ENCODE measurements at places on chromosomes 12 and 14.

- no peaks in the 10 kb centered on the region for H3K36me3 ChIP-seq
- no peaks in the 10 kb centered on the region for H3K4me1 ChIP-seq
- DNase-seq: no peak
- no peak overlapping the region for H3K4me3 ChIP-seq
- no peak overlapping the region for H3K27ac ChIP-seq
These were observed 101.3 kb downstream of the SLC6A15 start for GRCh38 chr12:84811291-84811690.

DNA sequence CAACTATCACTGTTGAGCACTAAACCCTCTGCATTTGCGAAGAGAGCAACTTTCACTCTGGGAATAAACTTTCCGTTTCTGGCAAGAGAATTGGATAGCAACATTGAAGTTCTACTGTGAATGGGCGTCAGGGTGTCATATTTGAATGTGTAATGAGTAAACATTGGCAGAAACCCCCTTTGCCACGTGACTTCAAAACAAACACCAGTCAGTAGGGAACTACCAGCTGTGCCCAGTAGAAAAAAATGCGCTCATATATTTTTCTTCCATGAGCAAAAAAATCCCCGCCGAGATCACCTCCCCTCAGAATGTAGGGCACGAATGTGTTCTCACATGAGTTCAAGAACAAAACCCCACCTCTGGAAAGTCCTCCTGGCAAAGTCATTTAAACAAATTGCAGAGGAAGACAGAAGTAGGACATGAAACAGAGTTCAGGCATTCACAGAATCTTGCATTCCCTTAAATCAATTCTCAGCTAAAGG is 80.6 kb downstream of the BTG1 start:
- peak overlapping the region; percentile 39 for H3K4me3 ChIP-seq
- H3K27ac ChIP-seq: peak overlapping the region; percentile 77
- DNase-seq: no peak
- H3K36me3 ChIP-seq: no peaks in the 10 kb centered on the region
- H3K4me1 ChIP-seq: peaks cover 29% of the 10 kb centered on the region

DNA sequence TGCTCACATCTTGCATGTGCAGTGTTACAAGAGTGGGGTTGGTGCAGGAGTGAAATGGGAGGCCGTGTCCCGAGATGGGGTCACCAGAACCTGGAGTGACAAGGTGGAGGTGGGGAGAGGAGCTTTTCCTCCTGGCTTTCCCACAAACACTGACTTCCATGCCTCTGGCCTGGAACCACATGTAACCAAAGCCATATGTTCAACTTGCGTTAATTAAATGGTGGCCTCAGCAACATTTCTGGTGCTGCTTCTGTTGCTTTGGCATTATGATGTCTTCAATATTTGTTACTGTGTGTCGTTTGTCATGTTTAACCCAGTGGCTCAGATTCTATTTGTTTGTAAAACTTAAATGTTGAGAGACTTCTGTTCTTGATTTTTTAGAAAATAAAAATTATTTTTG is 110.2 kb downstream of the VCPKMT start:
- peaks cover 48% of the 10 kb centered on the region for H3K4me1 ChIP-seq
- no peaks in the 10 kb centered on the region for H3K36me3 ChIP-seq
- no peak for DNase-seq
- no peaks in the 10 kb centered on the region for H3K27me3 ChIP-seq
- no peak overlapping the region for H3K4me3 ChIP-seq

DNA sequence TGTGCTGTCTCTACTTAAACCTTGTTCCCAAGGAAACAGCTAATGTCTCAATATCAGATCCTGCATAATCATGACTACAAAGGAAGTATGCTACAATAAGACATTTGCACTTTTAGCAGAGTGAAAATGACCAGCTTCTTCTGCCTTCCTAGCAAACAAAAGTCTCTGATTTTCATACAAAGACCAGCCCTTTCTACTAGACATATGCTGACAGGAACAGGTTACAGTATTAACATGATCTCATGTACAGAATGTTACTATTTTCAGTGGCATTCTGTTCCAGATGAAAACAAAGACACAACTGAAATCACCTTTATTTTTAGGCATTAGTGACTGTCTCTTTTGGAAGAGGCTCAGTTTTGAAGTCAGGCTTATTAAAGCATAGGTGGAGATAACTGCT is 228.6 kb downstream of the MED13L start:
- no peaks in the 10 kb centered on the region for H3K36me3 ChIP-seq
- H3K27me3 ChIP-seq: no peaks in the 10 kb centered on the region
- DNase-seq: no peak
- peak overlapping the region; percentile 40 for H3K27ac ChIP-seq
- H3K4me3 ChIP-seq: no peak overlapping the region
- H3K4me1 ChIP-seq: peaks cover 41% of the 10 kb centered on the region

DNA sequence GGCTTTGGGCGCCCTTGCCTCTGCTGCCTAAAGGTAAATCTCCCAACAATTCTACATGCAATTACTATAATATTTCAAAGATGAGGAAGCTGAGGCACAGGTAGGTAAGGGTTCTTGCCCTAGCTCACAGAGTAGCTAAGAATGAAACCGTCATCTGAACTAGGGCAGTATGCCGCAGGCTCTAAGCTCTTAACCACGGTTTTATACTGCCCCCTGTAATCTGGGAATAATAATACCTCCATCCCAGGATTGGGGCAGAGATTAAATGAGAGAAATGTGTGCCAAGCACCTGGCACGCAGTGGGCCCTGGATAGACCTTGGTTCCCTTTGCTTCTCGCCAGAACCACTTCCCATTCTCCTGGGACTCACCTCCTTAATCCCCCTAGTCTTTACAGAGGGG is 1.5 kb upstream of the HRK start:
- DNase-seq: no peak
- H3K4me3 ChIP-seq: no peak overlapping the region
- H3K27ac ChIP-seq: no peak overlapping the region
- H3K27me3 ChIP-seq: peaks cover 26% of the 10 kb centered on the region
- H3K4me1 ChIP-seq: peaks cover 18% of the 10 kb centered on the region

DNA sequence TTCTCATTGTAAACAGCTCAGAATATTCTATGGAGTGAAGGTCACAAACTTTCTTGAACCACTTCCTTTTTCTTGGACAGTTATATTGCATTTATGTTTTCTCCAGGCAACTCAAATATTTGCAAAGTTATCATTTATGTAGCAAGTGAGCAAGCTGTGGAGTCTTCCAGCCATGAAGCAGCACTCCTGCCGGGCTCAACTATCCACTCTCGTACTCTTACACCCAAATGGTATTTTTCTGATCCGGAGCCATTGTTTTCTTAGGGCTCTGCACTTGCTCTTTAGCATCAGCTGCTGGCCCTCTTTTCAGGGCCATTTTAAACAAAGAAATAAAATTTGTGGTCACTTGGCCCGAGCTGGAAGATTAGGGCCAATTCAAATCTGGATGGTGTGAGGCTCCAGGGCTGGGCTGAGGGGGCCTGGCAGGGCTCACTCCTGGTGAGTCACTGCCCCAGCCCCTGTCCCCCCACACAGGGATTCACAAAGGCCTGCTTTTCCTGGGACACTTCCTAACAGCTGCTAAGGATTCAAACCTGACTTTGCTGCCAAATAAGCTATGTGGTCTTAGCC is 19.7 kb downstream of the SYNE3 start:
- 0 out of 2 replicates have a peak overlapping the region, but pooled peaks have one; percentile 7 for H3K27ac ChIP-seq
- H3K4me1 ChIP-seq: peaks cover 37% of the 10 kb centered on the region
- DNase-seq: no peak
- no peaks in the 10 kb centered on the region for H3K27me3 ChIP-seq

DNA sequence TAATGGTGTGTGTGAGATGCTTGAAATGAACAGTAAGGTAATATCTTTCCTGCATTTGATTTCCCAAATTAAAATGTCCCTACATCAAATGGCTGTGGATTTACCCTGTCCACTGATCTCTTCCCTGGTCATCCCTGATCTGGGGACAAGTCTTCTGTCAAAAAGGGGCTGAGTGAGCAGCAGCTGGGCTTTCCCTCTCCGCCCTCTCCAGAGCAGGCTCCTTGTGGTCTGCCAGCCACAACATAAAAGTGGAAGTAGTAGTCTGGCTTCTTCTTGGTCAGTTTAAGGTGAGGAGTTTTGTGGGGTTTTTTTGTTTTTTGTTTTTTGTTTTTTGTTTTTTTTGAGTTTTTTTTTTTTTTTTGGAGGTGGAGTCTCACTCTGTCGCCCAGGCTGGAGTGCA is 25.2 kb upstream of the PLXNC1 start:
- H3K27ac ChIP-seq: no peak overlapping the region
- H3K36me3 ChIP-seq: no peaks in the 10 kb centered on the region
- DNase-seq: no peak
- no peak overlapping the region for H3K4me3 ChIP-seq

- peaks cover 19% of the 10 kb centered on the region for H3K4me1 ChIP-seq
- H3K4me3 ChIP-seq: no peak overlapping the region
- no peak overlapping the region for H3K27ac ChIP-seq
- no peaks in the 10 kb centered on the region for H3K36me3 ChIP-seq
- DNase-seq: no peak
- H3K27me3 ChIP-seq: no peaks in the 10 kb centered on the region
These were observed 19.2 kb downstream of the PPTC7 start for GRCh38 chr12:110563702-110564470.

DNA sequence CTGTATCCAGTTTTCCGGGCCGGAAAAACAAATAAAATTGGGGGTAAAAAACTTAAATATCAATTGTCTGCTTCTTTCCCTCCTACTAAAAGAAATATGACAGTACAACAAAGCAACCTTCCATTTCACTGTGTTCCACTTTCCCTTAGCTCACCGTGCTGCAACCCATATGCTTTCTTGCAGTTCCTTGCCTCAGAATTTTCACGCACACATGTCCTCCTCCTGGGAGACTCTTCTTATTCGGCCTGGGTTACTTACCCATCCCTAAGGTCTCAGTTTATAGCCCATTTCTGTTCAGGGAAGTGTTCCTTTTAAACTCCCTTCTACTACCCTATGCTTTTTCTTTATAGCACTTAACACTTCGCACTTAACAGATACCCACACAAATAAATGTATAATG is 4.5 kb upstream of the MAGOHB start:
- H3K36me3 ChIP-seq: peaks cover 4% of the 10 kb centered on the region
- no peaks in the 10 kb centered on the region for H3K4me1 ChIP-seq
- DNase-seq: no peak
- H3K4me3 ChIP-seq: no peak overlapping the region

Data from Panc1 (cell line).